ENCODE measurements at places on chromosomes 3 and 15.

- no peak for DNase-seq
Measured at GRCh38 chr3:110799271-110799670, 272.3 kb upstream of the NECTIN3 start.

GRCh38 chr3:81545572-81545971, 215.9 kb downstream of the GBE1 start:
- DNase-seq: no peak

- DNase-seq: no peak
Measured at GRCh38 chr15:42108806-42109205, 14.4 kb upstream of the PLA2G4D start.

GRCh38 chr3:4987538-4988296, 8.5 kb downstream of the BHLHE40 start:
- DNase-seq: no peak

DNA sequence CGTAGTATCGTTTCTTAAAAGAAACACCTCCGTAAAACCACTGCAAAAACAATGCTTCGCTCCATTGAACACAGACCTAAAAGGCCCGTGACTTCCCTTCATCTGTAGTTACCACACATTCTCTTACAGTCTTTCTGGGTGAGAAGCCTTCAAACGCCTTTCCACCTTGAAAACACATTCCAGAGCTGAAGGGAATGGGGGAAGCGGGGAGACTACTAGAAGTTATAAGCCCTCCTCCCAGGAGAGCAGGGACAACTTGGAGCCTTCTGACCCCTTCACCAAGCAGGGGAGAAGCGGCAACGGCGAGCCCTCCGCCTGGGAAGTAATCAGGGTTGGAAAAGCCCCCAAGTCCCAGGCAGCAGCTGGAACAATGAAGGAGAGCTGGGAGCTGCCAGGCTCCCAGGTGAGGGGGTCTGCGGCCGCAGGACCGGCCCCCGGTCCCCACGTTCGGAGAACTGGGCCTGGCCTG, 461 bp downstream of the SECISBP2L start:
- no peak for DNase-seq

DNA sequence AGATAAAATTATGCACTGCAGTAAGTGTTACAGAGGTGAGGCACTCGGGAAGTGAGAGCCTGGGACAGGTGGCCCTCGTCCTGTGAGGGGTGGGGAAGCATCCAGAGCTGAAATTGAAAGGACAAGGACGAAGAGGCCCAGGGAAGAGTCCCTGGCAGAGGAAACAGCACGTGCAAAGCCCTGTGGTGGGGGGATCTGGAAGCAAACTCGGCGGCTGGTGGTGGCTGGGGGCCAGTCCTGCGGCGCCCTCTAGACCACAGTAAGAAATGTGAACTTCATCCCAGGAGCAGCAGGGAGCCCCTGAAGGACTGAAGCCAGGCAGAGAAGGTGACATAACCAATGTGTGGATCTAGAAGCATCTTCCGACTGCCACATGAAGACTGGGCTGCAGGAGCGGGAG, 42.8 kb downstream of the GRIP2 start:
- no peak for DNase-seq

GRCh38 chr3:129474984-129475804, 35.2 kb downstream of the IFT122 start:
- DNase-seq: no peak

- DNase-seq: peak; percentile 95
Measured at GRCh38 chr15:91561371-91562100, 292.0 kb upstream of the SLCO3A1 start.

- DNase-seq: no peak
Measured at GRCh38 chr3:120850381-120851295, 57.4 kb upstream of the STXBP5L start.

DNA sequence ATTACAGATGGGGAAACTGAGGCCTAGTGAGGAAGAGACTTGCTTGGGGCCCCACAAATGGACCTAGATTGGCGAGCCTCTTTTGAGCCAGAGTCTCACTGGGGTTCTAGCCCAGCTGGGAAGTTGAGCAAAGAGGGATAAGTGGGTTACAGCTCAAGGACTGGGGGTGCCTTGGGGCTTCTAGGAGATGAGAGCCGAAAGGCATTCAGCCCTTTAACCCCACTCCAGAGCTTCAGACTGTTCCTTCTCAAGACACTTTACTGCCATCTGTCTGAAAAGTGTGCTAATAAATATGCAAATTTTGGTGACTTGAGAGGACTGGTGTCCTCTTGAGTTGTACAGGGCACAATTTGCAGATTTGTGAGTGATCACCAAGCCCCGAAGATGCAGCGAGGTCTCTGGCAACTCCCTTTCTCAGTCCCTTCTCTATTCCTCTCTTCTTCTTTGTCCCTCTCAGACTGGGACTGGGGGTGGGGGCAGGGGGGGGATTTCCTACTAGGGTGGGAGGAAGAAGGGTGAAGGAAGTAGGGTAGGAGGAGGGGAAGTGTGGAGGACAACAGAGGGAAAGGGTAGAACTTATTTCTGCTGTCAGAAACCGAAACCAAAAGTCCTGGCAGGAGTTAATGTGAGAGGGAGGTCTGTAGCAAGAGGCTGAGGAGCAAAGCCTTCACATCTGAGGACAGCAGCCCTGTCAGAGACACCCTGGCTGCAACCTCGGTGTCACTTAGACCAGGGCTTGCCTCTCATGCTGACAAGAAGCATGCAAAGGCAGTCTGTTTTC, 16.2 kb upstream of the ANKDD1A start:
- no peak for DNase-seq

GRCh38 chr3:196051282-196052076, 30.4 kb downstream of the TFRC start:
- no peak for DNase-seq

DNA sequence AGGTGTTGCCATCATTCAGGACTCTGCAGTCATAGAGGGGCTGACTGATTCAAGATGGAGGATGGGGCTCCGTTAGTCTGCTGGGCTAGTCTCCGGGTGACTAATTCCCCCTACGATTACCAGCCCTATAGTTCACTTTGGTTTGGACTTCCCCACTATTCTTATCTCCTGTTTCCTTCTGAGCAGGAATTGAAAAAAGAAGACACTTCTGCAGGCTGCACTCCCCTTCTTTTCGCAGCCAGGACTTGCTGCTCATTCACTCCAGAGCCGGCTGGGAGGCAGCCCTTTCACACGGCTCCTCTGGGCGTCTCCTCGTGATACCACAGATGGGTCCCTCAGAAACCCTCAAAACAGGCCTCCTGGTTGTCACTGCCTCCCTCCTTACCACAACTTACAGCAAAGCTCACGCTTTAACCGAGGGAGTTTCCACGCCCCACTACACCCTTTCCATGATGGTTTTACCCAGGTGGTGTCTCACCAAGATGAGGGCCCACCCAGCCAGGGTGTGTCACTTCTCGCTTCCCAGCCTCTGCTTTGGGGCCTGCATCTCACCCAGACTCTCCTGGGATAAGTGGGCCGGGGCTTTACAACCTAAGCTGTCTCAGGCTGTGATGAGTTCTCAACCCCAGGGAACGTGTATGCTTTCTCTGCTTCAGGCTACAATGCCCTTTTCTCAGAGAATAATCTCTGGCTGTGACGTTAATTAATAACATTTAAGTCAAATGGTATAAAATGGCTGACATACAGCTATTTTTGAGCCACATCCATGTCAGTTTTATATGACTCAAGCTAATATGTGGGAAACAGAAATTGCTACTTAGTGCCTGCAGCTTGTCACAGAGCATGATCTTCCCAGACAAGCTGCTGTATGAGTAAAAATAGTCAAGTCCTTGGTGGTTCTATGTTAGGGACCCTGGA, 11.9 kb downstream of the CX3CR1 start:
- DNase-seq: no peak

DNA sequence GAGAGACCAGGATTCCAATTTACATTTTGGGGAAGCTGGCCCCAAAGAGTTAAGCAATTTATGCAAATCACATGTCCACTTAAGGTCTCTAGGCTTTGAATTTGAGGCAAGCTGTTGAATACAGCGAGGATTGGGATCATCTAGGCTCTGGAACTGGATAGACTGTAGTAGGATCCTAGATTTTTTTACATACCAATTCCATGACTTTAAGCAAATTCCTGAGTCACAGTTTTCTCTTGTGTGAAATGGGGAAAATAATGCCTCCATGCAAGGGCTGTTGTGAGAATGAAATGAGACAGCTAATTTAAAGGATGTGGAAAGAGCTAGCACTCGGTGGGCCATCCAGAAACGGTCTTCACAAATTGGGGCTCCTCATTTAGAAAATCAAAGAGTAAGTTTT, 103.4 kb downstream of the MINAR1 start:
- DNase-seq: no peak

- DNase-seq: no peak
Measured at GRCh38 chr15:95760508-95760907, 570.0 kb upstream of the NR2F2 start.

DNA sequence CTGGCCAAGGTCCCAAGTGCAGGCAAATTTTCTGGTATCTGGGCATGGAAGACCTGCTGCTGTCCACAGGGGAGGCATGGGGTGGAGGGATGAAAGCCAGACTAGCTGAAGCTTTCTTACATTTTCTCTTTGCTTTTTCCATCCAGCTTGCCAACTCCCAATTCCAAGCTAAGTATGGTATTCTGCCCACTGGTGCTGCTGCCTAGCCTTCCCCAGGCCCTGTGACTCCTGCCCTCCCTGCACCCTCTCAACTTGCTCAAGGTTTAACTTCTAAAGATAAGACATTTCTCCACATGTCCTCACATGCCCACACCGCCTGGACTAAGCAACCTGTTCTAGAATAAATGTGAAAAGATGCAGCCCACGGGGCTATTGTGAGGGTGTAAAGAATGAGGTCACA, 59.5 kb upstream of the HACD2 start:
- no peak for DNase-seq

GRCh38 chr3:184227481-184227935, 1.9 kb upstream of the VWA5B2 start:
- DNase-seq: no peak

DNA sequence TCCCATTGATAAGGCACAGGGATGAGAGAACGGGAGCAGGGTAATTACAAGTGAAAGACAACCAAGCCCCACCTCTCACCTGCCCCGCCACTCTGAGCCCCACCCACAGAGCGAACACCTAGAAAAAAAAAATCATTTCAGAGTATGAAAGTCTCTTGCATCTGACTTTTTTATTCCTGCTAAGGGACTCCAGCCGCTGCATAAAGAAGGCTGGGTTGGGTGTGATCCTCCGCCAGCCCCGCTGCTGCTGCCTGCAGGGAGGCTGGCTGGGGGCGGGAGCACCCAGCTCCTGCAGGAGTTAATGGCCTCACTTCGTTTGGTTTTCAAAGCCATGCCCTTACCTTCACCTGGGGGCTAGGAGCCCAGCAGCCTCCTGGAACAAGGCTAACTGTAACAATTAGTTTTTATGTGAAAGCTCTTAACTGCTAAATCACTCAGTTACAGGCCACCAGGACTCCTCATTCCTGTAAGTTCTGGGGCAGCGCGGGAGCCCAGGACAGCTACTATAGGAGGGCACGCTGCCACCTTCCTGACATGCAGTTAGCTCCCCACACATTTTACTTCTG, 78.0 kb upstream of the SNRPA1 start:
- DNase-seq: no peak

DNA sequence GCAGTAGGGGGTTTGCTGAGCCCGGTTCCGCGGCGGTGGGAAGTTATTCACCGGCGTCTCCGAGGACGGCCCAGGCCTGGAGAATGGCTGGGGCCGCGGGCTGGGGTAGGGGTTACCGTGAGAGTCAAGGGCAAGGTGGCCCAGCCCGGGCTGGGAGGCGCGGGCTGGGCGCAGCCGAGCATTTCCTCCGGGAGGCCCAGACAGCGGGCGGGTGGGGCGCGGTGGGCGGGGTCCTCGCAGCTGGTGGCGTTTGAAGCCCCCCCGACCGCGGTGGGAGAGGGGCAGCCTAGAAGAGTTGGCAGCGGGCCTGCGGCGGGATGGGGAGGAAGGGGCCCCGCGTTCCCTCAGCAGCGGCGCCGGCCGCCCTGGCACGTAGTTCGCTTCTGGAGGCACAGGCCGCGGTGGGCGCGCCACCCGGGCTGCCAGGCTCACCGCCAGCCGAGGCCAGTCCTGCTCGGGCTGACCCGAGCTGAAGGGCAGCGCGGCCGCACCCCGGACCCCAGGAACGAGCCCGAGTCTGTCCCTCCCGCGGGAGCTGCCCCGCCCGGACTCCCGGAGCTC, 960 bp upstream of the KLF13 start:
- no peak for DNase-seq

GRCh38 chr3:151296226-151296625, 17.9 kb upstream of the P2RY14 start:
- no peak for DNase-seq

DNA sequence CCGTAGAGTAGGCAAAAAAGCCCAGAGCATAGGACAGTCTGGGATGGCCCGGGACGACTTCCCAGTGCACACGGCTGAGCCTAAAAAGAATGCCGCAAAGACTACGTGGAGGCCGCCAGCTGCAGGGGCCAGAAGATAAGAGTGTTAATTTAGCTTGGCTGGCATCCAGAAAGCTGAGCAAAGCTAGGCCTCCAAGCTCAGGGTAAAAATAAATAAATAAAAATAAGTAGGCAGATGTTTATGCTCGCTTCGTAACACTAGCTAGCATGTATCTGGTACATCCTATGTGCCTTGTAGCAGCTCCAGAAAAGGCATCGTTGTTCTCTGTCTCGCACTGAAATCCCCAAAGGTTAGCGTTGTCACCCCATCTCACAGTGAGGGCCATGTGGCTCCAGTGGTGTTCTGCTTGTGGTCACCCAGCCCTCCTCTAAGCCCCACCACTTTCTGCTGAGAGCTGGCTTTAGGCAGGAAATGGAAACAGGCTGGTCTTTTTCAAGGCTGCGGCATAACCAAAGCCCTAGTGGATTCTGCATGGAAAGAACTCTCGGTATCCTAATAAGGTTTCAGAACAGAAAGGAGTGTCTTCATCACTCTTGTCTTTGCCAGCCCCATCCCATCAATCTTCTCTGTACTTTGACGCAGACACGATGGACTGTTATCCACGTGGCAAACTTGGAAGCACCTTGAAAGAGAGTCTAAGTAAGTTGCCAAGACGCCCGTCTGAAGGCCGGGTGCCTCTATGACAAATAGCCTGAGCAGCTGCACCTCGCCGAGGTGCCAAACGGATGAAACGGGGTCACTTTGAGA, 58.1 kb upstream of the MEF2A start:
- DNase-seq: no peak

DNA sequence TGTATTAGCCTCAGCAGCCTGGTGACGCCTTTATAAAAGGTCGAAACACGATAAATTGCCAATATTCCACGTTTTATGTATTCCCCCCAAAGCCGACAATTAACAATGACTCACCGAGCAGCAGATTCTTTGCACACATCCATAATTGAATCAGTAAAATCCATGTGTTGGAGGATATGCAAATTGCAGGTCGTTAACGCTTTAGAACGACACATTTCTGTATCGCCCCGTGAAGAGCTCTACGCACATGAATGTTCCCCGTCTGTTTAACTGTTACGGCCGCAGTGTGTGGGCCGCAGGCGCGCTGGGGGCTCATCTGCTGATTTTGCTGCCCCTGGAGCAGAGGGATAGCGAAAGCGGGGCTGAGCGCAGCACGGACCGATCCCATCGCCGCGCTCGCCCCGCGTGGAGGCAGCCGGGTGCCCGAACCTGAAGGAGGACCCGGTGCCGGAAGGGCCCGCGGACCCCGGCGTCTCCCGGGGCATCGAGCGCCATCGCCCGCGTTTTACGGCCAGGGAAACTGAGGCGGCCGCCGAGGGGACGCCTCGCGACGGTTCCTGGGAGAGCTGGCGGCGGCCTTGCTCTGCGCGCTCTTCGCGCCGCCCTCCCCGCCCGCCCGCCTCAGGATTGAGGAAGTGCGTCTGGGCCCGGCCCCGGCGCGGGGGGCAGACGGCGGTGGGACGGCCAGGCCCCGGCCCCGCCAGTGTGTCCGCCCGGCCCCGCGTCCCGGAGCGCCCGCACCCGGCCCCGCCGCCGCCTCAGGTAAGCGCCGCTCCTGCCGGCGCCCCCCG, at the start of gene LRRK1:
Gene LRRK1, plus strand, starts transcription at position 668 of the 791 bp plus-strand sequence. CDS start 5,276 bp downstream, outside the sequence.
- DNase-seq: no peak

Data from keratinocyte (primary cell).